ENCODE measurements at places on chromosomes 2 and 18.
A peak's percentile ranks its signal among the peaks of the same experiment; 100 is the strongest.

- no peak for DNase-seq
These were observed 238.2 kb upstream of the RBBP8 start for GRCh38 chr18:22694954-22695353.

GRCh38 chr2:189015359-189015758, 41.2 kb downstream of the COL3A1 start:
- no peak for DNase-seq

DNA sequence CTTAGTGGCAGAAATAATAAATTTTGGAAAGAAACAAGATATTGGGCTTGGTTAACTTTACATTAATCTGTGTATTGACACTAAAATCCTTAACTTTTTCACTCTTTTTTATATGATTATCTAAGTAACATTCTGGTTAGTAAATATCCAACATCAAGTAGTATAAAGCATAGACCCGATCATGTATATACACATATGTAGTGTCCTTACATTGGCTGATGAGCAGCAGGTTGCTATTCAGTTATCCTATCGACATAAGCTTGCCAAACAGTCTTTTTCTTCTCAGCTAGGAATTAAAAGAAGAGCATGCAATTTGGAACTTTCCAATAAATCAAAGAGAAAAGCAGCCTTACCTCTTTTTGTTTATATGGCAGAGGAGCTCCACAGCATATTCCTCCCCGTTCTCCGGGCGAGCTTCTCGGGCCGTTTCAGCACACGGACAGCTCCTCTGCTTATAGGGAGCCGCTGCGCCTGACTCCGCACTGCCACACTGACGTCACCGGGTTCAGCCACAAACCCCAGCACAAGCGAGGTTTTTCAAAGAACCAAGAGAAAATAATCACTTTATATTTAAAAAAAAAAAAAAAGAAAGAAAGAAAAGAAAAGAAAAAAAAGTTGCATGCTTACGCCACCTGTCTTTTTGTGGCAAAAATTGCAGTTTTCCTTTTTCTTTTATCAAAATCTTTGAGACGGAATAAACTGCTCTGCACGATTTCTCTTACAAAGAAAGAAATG, at the start of gene SCG2:
Gene SCG2 (minus strand): TSS at position 430 of the 735 bp plus-strand sequence. CDS start 3,079 bp downstream, outside the sequence.
- peak; percentile 36 for DNase-seq

DNA sequence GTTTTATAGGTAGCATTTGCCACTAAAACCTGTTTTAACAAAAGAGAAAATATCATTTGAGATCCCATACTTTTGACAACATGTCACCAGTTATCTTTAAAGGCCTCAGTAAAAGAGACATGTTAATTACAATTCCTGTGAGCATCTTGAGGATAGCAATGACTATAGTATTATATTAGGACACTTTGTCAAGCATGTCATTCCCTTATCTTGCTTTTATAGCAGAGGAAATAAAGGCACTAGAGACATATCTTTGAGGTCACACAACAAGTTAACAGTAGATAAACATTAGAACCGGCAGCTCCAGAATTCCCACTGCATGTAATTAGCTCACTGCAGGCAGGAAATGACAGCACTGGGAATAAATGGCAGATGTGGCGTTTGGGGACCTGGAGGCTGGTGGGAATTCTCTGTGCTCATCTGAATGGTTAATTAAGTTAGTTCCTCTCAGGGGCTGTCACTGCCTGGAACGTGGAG, 25.9 kb downstream of the LYPD6B start:
- no peak for DNase-seq

GRCh38 chr2:232523402-232523681, 2.6 kb upstream of the CHRND start:
- no peak for DNase-seq

GRCh38 chr2:85761946-85762345, 8.2 kb downstream of the ATOH8 start:
- DNase-seq: no peak

DNA sequence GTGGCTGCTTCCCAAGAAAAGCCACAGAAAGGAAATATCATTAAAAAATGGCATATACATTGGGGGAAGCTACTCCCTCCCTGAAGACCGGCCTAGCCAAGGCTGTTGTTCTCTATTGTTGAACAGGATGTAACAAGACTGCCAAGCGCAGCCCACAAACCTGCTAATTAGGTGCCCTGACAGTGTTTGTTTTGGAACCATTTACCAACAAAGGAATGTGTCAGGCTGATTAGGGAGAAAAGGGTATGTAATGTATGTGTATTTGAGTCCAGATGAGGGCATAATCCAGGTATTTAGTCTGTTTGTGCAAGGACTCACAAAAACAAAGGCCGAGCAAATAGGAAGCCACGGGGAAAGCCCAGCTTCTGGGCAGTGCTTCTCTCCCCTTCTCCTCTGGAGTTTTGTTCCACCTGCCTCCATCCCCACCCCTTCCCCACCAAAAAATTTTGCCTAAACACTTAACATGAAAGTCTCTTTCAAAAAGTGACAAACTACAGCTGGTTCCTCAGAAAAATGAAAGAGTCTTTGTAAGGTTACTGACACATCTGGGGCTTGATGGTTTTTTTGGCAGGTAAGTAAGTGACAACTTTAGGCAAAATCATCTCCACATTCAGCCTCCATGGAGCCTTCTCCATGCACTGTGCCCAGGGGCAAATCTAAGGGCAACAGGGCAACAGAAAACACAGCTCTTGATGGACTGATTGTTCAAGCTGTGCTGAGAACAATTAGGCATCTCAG, 78.3 kb upstream of the FZD5 start:
- no peak for DNase-seq

DNA sequence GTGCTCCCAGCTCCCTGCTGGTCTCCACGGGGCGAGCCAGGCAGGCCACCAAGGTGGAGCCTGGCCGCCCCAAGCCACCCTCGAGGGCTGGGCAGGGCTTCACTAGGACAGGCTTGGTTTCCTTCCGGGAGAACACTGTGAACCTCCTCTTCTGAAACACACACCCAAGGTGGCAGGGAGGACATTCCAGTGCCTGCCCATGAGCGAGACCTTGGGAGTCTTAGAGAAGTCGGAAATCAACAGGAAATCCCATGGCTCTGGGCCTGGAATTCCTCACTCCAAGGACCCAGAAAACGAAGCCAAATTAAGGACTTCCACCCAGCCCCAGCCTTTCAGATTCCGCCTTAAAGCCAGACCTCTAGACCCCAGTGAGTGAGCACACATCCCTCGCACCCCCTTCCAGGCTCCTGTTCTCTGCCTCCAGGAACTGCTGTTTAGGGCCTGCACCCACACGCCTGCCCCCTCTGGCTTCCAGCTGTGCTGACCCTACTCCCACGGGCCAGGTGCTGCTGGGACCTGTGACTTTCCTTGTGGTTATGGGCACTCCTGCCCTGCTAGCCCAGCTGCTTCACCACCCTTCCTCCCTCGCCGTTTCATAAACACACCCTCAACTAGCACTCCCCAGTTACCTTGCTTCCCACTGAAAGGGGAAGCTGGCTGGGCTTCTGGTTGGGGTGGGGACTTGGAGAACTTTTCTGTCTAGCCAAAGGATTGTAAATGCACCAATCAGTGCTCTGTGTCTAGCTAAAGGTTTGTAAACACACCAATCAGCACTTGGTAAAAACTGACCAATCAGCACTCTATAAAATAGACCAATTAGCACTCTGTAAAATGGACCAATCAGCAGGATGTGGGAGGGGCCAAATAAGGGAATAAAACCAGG, 13.7 kb downstream of the GPR17 start:
- no peak for DNase-seq

GRCh38 chr2:238136820-238137537, 1.5 kb upstream of the KLHL30 start:
- no peak for DNase-seq

DNA sequence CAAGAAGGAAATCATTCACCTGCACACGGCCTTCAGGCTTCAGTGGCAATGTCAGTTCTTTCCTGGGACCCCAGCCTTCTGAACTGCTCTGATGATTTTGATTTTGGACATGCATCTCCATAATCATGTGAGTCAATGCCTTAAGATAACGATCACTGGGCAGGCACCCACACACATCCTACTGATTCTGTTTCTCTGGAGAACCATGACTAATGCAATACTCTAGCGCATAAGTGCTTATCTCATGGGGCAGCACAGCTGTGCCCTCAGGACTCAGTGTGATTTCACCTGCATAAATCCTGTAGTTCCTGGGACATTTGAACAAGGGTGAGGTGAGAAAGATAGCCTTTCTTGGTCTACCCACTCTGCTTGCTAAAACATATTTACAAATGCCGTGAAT, 144.6 kb downstream of the AKAIN1 start:
- DNase-seq: no peak

GRCh38 chr2:71410696-71411095, 42.7 kb upstream of the DYSF start:
- DNase-seq: no peak

- no peak for DNase-seq
These were observed 1.5 kb downstream of the IKZF2 start for GRCh38 chr2:213149949-213150314.

- no peak for DNase-seq
These were observed 14.9 kb downstream of the ATAD2B start for GRCh38 chr2:23912054-23912453.

DNA sequence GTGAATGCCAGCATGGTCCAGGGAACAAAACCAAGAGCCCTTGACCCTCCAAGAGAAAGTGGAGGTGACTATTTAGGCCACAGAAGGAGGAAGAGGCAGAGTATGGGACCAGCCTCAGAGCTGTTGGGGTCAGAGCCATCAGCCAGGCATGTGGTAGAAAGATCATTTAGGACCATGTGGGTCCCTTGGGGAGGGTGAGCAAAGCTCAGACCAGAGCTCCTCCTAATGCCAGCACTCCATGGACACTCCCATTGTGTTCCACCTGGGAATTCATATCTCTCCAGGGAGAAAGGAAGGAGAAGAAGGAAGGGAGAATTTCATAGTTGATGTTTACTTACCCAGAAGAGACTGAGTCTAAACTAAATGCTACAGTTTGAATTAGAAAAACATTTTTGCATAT, 73.2 kb downstream of the CYBRD1 start:
- no peak for DNase-seq

- DNase-seq: no peak
These were observed 242.6 kb upstream of the KCNJ3 start for GRCh38 chr2:154455866-154456265.

GRCh38 chr2:69693059-69693774, 48.7 kb upstream of the ANXA4 start:
- DNase-seq: peak; percentile 54

GRCh38 chr2:208546107-208546506, 139.5 kb downstream of the PTH2R start:
- no peak for DNase-seq

GRCh38 chr2:12243381-12243780, 473.4 kb upstream of the TRIB2 start:
- DNase-seq: no peak

DNA sequence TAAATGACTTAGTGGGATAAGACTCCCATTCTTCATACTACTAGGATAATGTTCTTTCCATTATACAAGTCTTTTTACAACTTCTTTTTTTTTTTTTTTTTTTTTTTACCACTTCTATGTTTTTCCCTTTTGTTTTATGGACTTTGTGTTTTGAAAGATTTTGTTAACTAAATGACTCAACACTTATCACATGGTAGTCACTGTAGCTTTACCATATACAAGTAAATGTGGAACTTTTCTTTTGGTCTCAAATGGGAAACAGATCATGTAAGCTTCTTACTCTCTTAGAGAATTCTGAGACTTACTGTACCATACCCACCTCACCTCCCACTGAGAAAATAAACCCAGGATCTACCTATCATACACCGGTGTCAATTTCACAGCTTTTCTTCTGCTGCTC, 590.3 kb upstream of the CDH2 start:
- no peak for DNase-seq

- peak; percentile 10 for DNase-seq
These were observed 1.1 kb downstream of the ITGAV start for GRCh38 chr2:186590759-186591505.

DNA sequence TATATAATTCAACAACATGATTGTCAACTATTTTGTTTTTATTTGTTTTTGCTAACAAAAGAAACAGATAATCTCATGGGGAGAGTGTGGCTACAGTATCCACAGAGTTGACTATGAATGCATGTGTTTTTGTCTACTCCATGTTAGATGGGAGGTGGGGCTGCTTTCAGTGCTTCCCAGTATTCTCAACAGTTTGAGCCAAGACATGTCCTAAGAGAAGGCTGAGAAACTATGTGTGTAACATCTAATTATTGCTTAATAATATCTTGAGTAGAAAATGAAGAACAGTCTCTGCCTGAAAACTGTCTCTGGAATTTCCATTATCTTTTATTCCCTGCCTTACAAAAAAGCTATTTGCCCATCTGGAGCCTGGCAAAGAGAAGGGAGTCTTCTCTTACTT, 178.8 kb upstream of the MMADHC start:
- DNase-seq: no peak

GRCh38 chr2:98908931-98909316, 27.1 kb downstream of the CRACDL start:
- no peak for DNase-seq

- DNase-seq: no peak
These were observed 297.2 kb upstream of the FIGN start for GRCh38 chr2:164032995-164033394.

- no peak for DNase-seq
These were observed 610 bp downstream of the SPC25 start for GRCh38 chr2:168889635-168890005.

- no peak for DNase-seq
These were observed 1365.5 kb upstream of the CHAC2 start for GRCh38 chr2:52402128-52402527.

GRCh38 chr2:163644238-163644637, 91.6 kb downstream of the FIGN start:
- DNase-seq: no peak

Data from stimulated activated naive CD8-positive, alpha-beta T cell treated with anti-CD3 and anti-CD28 coated beads, Interleukin-15, amount 100 ng/mL, for 72 hours (primary cell).